ENCODE measurements at places on chromosomes 11 and 22. TPM values are rescaled to one million over a fixed set of nuclear protein-coding genes. Genes with fewer than 3 reads are reported as not detected.

The ALG9 gene
- total RNA-seq = 12.4 TPM

The HINFP gene
- total RNA-seq = 13.3 TPM

The TMEM45B gene
- total RNA-seq = not detected

The F2 gene
- total RNA-seq = 0.11 TPM

The PKNOX2 gene
- 5.8 TPM for total RNA-seq

The OTOG gene
- not detected for total RNA-seq

The CYP2R1 gene
- 5.0 TPM for total RNA-seq

The OR8D1 gene
- not detected for total RNA-seq

The ANKK1 gene
- total RNA-seq = not detected

The SRSF8 gene
- total RNA-seq = 18.2 TPM

The CHRM1 gene
- not detected for total RNA-seq

The SMIM38 gene
- total RNA-seq = not detected

The AASDHPPT gene
- 38.2 TPM for total RNA-seq

The SAA2 gene
- 1.3 TPM for total RNA-seq

The OR5B17 gene
- not detected for total RNA-seq

The C11orf86 gene
- total RNA-seq = not detected

The OR52M1 gene
- total RNA-seq = not detected

The GLYAT gene
- total RNA-seq = 0.22 TPM

The C11orf97 gene
- not detected for total RNA-seq

The OR8D4 gene
- total RNA-seq = not detected

The TPBGL gene
- 0.11 TPM for total RNA-seq

The C11orf87 gene
- total RNA-seq = 0.03 TPM

The UPK3A gene
- 0.65 TPM for total RNA-seq

The SLC22A8 gene
- not detected for total RNA-seq

The TIMP3 gene
- total RNA-seq = 266 TPM

The FLRT1 gene
- 0.35 TPM for total RNA-seq

Measured in Right ventricle myocardium superior (tissue), 1 donor.